A549 treated with RU486 at 1 μM for 4 hours (cell line): ENCODE measurements at places on chromosomes 16 and 17. TPM values are rescaled to one million over a fixed set of nuclear protein-coding genes. Genes with fewer than 3 reads are reported as not detected.

HS3ST3A1 gene
- 0.31 TPM in 1 of 5 replicates, not detected in the others for total RNA-seq

C16orf96 gene
- not detected in 5 replicates for total RNA-seq

TMEM107 gene
- 16.0 to 20.8 TPM (median 19.5 TPM) in 5 replicates for total RNA-seq

SYCE1L gene
- 4.4 to 9.1 TPM (median 7.9 TPM) in 5 replicates for total RNA-seq
